Fibroblast of lung (primary cell): ENCODE measurements at places on chromosomes 11 and 22.

GRCh38 chr22:37623075-37624016 is 14.7 kb downstream of the GGA1 start:
- no peak for DNase-seq

GRCh38 chr22:46088541-46089311 is 61.6 kb upstream of the PPARA start:
- peak; percentile 72 for DNase-seq

DNA sequence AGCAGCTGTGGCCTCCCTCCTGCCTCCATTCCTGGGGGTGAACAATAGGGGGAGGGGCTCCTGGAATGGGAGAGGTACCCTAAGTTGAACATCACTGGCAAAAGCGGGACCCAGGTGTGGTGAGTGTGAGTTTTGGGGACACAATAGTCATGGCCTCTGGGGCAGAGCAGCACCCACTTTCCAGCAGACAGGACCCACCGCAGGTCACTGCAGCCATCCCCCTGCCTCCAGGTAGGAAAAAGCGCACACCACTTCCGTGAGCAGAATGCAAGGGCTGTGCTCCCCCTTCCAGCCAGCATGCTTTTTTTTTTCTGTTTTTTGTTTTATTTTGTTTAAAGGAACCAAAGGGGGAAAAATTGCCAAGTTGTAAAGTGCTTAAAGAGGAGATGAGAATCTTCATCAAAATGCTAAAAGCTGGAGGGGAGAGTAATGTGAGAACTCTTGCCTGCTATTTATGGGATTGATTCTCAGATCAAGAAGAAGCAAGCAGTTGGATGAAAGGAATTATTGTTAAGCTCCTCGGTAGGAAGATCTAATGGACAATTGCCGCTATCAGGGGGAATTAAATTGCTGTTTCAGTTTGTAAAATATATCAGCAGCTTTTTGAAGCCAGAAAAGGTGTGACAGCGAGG is 152.9 kb downstream of the FEZ1 start:
- no peak for DNase-seq

GRCh38 chr11:129208863-129209262 is 16.7 kb upstream of the ARHGAP32 start:
- DNase-seq: peak; percentile 58

DNA sequence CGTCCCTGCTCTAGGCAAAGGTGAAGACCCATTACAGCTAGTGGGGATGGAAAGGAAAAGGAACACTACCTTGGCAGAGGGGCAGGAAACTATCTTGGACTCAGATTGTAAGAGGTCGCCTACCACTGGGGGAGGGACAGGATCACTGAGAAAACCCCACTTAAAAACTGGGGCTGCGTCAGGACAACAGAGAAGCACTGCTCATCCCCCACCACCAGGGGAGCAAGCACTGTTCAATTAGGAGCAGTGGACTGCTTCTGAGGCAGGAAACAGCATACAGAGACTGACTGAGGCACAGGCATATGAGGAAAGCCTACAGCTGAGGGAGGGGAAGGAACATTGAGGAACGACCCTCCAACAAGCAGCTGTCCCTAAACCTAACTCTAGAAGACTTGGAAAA is 20.8 kb upstream of the DLAT start:
- no peak for DNase-seq
